AG04450 (cell line): ENCODE measurements at places on chromosomes 7 and 10.

DNA sequence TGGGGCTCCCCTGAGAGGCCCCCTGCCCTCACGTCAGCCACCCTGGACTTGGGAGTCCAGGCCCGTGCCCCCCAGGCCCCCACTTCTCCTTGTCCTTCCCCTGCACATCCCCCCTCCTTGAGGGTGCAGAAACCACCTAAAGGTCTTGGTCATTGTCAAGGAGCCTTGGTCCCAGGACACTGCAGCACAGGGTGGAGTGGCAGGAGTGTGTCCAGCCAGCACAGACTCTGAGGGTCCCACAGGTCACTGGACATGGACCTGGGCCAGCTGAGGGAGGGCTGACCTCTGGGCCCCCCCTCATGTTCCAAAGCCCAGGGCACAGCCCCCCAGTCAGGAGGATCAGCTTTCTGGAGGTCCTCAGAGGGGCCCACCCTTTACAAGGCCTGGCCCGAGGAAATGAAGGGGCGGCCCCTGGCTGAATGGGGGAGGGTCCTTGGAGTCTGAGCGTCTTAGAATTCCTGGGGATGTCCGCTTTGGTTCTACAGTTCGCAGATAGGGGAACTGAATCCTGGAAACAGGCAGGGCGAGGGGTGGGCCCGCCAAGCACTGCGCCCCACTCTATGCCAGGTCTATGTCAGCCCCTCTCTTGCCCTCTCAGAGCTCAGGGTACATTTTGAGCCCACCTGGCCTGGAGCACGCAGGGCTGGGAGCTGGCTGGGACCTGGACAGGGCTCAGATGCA lies 54.0 kb downstream of the PWWP2B start:
- no peak for DNase-seq

GRCh38 chr10:12422189-12422588 lies 72.8 kb downstream of the CAMK1D start:
- no peak for DNase-seq

- no peak for DNase-seq
These were observed at the start of gene MMD2 for GRCh38 chr7:4958477-4959301. Gene MMD2, minus strand, starts transcription at chr7:4959187. Its CDS starts 170 bp downstream, at chr7:4959017.

- DNase-seq: no peak
These were observed 61.8 kb upstream of the A1CF start for GRCh38 chr10:50946991-50947781.

GRCh38 chr7:99822731-99823718 lies 4.8 kb upstream of the CYP3A43 start:
- no peak for DNase-seq

GRCh38 chr10:71088054-71088453 lies 124.3 kb upstream of the UNC5B start:
- no peak for DNase-seq

DNA sequence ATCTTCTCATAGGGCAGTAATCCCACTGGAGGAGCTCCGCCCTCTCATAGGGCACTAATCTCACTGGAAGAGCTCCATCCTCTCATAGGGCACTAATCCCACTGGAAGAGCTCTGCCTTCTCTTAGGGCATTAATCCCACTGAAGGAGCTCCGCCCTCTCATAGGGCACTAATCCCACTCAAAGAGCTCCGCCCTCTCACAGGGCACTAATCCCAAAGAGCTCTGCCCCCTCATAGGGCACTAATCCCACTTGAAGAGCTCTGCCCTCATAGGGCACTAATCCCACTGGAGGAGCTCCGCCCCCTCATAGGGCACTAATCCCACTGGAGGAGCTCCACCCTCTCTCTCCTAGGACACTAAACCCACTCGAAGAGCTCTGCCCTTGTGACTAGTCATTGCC lies 3.4 kb upstream of the FUOM start:
- DNase-seq: no peak

- no peak for DNase-seq
These were observed 2.9 kb downstream of the DEPP1 start for GRCh38 chr10:44975431-44976331.

GRCh38 chr10:11204351-11204942 lies 186.8 kb downstream of the CELF2 start:
- no peak for DNase-seq

DNA sequence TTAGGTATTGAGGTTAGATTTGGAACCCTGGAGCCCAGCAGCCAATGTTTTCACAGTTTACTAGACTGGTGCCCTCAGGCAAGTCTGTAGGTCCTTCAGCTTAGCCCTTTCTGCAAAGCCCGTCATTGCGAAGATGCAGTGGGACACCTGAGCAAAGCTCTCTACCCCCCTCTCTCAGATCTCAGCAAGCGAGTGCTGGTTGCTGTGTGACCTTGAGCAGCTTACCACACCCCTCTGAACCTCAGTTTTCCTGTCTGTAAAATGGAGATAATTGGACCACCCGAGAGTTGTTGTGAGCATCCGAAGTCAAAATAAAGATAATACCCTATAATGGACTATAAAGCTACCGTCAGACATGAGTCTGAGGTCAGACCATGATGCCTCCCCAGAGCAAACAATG lies 3.7 kb downstream of the NPC1L1 start:
- no peak for DNase-seq

DNA sequence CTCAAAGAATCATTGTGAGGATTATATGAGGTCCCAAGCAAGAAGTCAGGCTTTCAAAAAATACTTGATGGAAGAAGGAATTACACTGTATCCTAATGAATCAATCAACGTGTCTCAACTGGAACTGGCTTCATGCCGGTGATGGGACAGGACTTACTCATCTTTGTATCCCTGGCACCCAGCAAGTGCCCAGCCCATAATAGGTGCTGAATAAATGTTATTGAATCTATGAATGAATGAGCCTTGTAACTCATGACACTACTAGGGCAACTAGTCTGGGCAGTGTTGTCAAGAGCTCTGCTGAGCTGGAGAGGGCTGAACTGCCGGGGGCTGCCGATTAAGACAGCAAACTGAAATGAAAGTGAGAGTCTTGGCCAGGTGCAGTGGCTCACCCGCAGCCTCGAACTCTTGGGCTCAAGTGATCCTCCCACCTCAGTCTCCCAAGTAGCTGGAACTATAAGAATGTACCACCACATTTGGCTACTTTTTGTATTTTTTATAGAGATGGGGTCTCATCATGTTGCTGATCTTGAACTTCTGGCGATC lies 87.2 kb upstream of the KIF5B start:
- no peak for DNase-seq

DNA sequence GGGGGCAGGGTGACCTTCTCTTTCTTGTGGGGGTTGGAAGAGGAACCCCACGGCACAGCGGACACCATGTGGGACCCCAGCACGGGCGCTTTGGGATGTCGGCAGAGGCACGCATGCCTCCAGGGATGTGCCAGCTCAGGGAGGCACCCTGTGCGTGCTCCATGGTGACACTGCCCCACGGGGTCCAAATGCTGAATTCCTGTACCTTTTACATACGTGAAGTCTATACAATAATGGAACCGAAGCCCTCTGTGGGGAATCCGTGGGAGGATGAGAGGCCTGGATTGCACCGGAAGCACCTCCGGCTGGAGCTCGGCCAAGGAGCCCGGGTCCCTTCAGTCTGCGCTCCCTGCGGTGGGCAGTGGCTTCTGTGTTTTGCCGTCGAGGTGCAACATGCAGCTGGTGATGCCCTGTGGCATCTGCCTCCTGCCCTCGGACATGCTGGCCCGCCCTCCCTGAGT lies 524.3 kb downstream of the DNAJB6 start:
- no peak for DNase-seq

DNA sequence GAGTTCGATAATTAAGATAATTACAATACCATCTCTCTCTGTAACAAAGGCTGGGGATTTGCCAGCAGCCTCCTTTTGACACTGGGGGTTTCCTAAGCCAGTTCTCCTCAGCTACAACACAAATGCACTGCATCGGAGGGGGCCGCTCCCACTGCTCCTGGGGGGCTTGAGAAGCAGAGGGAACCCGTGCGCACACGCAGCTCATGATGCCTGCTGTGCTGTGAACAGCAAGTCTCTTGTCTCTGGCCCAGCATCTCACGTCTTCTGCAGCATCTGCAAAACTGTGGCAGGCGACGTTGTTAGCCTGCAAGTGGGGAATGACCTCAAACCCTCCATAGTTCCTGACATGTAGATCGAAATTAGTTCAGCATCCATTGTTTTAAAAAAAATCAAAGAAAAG lies 5.5 kb downstream of the VIPR2 start:
- no peak for DNase-seq

- no peak for DNase-seq
These were observed 29.5 kb downstream of the JCAD start for GRCh38 chr10:30029872-30030256.

DNA sequence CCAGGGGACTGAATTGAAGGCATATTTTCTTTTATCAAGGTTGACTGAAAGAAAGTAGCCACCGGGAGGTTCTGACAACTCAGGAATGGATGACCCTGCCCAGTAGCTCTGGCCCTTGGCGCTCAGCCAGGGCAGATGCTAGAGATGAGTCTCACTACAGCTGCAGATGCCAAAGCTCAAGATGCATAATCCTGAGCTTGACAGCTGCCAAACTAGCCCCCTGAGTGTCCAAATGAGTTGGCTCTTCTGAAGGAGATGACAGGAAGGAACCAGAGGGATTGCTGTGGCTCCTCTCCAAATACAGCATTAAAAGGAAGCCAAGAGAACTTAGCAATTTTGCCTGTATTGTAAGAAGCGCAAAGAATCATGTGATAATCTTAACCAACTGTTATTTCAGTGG lies 78.4 kb downstream of the NXPH1 start:
- DNase-seq: no peak

- DNase-seq: no peak
These were observed 6.7 kb downstream of the COL1A2 start for GRCh38 chr7:94401428-94401814.

- no peak for DNase-seq
These were observed 68.8 kb upstream of the GRB10 start for GRCh38 chr7:50851451-50851850.
